ENCODE measurements at places on chromosomes 2 and 18.

DNA sequence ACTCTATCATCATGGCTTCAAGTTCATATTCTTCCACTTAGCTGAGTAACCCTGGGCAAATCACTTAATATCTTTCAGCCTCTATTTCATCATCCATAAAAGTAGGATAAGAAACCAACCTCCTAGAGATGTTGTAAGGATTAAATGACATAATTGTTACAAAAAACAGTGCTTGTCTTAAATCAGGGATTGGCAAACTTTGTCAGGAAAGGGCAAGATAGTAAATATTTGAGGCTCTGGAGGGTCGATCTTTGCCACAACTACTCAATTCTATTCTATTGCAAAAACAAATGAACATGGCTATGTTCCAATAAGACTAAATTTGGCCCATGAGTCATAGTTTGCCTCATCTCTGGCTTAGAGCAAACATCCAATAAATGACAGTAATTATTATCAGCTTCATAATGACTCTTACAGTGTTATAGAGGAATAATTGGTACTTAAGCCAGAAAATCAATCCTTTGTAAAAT lies 184.7 kb downstream of the SATB2 start:
- DNase-seq = peak; percentile 66

DNA sequence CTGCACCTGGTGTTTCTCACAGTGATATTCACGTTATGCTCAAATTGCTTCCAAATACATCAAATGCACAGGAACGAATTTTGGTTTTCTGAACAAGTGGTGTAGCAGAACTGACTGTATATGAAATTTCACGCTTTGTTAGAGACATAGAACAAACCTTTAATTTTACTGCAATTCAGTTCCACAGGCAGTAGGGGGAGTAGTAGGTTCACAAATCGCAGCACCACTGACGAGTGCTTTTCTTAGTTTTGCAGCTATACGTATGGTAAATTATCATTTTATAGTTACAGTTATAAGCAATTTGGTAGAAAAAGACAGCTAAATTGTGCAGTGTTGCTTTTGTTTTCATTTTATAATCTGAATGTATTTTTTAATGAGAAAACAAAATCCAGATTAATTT lies 113.3 kb downstream of the KIAA1328 start:
- DNase-seq = peak; percentile 71

GRCh38 chr2:127463155-127463991 lies 45.1 kb downstream of the PROC start:
- no peak for DNase-seq

- DNase-seq = no peak
These were observed 80.8 kb downstream of the COLEC12 start for GRCh38 chr18:419541-420175.

DNA sequence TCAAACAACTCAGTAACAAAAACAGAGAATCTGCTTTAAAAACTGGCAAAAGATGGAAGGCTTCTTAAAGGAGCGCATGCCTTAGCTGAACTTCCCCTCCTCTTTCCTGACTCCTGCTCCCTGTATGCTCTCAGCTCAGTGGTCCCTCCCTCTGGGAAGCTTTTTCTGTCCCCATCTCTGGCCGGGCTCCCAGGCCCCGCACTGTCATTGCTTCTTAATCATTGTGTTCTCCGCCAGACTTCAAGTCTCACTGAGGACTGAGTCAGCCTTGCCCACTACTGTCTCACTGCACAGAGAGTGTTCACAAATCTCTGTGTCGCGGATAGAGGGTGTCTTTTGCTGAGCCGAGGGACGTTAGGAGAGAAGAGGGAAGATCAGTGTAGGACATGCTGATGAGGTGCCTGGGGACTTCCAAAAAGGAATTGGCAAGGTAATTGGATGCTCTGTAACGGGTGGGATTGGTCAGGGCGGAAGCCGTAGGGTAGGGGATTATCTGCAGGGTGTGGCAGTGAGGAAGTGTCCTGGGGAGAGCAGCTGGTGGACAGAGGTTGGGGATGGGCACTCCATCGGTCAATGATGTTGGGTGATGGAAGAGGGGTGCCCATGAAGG lies 16.2 kb downstream of the TOGARAM2 start:
- DNase-seq = no peak

- peak; percentile 26 for DNase-seq
These were observed 91.3 kb downstream of the ZNF804A start for GRCh38 chr2:184689638-184690037.

GRCh38 chr2:119247844-119248271 lies 24.2 kb downstream of the STEAP3 start:
- no peak for DNase-seq

- no peak for DNase-seq
These were observed 21.6 kb downstream of the MAP4K4 start for GRCh38 chr2:101718993-101719571.

DNA sequence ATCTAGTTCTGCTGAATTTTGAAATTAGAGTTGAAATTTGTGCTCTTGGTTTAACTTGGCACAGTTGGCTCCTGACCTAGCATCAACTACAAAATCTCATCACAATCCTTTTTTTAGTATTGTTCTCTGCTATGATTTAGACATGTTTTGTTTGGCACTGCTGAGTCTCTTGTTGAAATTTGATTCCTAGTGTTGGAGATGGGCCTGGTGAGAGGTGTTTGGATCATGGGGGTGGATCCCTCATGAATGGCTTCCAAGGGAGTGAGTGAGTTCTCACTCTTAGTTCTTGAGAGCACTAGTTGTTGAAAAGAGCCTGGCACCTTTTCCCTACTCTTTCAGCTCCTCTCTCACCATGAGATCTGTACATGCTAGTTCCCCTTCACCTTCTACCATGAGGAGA lies 605.6 kb upstream of the SLC39A10 start:
- DNase-seq = peak; percentile 2

GRCh38 chr18:12306752-12307700 lies 1.0 kb upstream of the TUBB6 start:
- DNase-seq = peak; percentile 78

GRCh38 chr2:20106746-20107145 lies 55.3 kb upstream of the LAPTM4A start:
- no peak for DNase-seq

DNA sequence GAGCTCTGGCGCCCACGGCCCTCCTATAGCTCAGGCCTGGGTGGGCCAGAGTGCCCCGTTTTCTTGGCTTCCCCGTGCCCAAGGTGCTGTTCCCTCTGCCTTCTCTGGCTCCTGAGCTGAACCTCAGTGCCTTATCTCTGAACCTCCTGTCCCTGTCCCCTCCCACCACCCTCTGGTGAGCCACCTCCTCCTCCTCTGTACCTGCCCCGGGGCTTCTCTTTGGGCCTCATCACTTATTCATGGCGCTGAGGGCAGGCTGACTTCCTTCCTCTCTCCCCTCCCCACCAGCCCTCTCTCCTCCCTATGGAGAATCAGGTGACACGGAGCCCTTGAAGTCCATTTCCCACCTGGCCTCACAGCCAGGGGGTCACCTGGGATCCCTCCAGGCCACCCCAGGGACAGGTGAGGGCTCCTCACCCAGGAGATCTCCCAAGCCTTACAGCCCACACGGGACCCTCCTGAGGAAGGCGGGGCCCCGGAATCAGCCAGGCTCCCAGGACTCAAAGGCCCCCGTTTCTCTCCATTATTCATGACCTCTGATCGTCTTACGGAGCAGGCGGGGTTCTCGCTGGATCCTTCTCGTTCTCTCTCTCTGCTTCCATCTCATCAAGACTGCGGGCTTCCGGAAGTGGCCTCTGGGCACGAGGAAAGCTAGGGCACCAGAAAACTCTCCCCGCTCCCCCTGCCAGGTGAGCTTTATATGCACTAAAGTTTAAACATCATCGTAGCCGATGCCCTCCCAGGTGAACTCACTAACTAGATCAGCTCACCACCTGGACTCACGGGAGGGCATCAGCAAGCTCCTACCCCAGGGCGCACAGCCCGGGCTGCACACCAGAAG lies at the start of gene LOXHD1:
TSS of gene LOXHD1 (minus strand) at position 106 of the 841 bp plus-strand sequence. CDS start 187 bp downstream, outside the sequence.
- no peak for DNase-seq

GRCh38 chr18:63476668-63477067 lies at the start of gene SERPINB5:
Gene SERPINB5 (plus strand): TSS chr18:63476958. CDS start chr18:63484429, 7,471 bp downstream.
- DNase-seq = no peak

DNA sequence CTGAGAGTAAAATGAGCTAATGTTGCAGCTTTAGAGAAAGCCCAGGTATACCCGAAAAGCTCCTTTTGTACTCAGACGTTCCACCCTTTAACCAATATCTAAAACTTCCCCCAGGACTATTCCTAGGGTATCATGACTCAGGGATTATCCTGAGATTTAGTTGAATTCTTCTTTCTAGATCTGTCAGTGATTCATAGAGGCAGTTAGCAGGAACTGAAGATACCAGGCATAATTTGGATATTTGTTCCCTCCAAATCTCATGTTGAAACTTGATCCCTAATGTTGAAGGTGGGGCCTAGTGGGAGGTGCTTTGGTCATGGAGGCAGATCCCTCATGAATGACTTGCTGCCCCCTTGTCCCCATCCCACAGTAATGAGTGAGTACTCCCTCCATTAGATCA lies 161.2 kb upstream of the LRP1B start:
- DNase-seq = no peak

DNA sequence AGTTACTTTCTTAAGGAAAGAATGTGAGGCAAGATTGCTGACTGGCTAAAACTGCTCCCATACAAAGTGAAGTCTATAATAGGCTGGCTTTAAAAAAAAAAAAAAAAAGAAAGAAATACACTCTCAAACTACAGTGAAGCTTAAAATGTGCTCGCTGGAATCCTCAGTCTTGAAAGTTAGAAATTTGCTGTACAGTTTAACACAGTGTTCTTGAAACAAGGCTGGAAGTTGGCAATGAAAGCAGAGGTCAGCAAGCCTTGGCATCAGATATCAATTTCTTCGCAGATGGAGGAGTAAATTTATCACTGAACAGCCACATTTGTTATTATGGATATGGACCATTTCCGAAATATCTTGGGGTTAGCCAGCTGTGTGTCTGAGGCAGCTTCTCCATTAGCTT lies 392.9 kb downstream of the ZNF516 start:
- no peak for DNase-seq

DNA sequence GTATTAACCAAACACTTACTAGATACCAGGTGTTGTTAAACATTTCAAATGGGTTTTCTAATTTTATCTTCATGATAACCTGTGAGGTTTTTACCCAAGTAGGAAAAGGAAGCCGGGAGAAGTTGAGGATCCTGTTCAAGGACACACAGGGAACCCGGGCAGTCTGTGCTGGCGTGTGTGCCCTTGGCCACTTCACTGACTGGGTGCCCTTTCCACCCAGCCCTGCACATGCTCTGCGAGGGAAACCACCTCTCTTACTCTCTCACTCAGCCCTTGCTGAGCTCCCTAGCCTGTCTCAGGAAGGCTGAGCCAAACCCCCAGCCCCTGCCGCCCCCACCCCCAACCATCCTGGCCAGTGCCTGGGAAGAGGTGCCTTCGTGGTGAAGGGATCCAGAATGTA lies 51.8 kb downstream of the TEX44 start:
- no peak for DNase-seq

DNA sequence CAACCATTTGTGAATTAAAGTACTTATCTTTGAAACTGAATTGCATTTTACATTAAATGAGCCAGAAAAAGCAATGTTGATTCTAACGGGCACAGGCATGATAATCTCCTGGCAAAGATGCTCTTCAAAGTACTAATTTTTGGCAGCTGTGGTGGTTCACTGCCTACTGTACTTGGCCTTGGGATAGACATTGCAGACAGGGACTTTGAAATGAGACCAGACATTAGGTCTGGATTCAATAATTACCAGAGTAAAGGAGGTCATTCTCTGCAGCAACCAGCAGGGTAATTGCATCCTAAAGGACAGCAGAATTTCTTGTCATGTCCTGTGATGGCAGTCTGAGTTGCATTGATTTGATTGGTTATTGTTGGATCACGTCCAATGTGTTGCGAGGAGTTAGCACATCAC lies 986.5 kb downstream of the TDRD15 start:
- no peak for DNase-seq

- no peak for DNase-seq
These were observed 99.0 kb upstream of the ID2 start for GRCh38 chr2:8582651-8583399.

Measured in fibroblast of pulmonary artery (primary cell).